ENCODE measurements at places on chromosomes 13 and 19.
A peak's percentile ranks its signal among the peaks of the same experiment; 100 is the strongest.

DNA sequence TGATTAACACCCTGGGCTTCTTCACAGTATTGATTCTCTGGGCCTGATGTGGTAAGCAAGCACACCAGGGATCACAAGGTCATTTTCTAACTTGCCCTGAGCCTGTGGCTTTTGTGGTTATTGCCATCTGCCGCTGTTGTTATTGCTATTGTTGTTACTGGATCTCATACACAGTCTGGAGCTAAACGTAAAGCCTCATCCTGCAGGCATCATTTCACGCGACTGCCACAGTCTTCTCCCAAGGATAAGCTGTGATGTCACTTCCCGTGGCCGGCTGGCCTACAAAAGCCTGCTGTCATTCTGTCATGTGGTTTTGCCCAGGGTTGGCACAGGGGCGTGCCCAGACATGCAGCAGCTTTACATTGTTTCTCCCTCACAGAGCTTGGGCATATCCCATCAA lies 154.0 kb upstream of the GPR12 start:
- no peak for DNase-seq

- no peak for DNase-seq
These were observed 204.7 kb upstream of the DACH1 start for GRCh38 chr13:72071713-72072112.

DNA sequence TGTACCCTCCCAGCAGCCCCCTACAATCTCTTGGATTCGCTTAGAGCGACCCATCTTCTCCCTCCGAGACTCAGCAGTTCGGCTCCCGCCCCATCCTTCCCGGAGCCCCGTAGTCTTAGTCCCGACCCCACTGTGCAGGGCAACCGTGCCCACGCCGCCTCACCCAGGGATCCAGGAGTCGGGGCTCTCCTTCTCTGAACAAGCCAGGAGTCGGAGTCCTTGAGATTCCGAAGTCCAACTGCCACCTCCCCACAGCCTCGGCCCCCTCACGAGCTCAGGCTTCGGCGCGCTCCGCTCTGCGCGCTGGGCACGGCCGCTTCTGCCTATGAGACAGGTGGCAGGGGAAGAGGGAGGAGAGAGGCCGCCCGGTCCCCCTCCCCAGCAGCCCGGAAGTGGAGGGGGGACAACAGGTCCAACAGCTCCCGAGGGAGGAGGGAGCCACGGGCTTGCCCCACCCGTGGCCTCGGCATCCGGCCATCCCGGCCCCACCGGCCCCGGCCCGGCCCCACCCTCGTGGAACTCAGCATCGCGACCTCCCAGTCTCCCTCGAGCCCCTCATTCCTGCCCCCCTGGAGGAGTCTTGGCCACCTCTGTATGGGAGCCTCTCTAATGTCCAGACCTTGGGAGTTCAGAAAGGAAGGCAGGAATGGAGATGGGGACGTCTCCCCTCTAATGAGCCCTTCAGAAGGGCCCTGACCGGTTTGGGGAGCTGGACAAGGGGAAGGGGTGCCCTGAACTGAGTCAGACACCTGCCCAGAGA lies at the start of gene PHLDB3:
Gene PHLDB3, minus strand, starts transcription at position 321 of the 760 bp plus-strand sequence. CDS start 628 bp downstream, outside the sequence.
- DNase-seq: peak; percentile 44

GRCh38 chr13:49395878-49396380 lies 47.9 kb downstream of the CAB39L start:
- DNase-seq: no peak

- no peak for DNase-seq
These were observed 526.0 kb upstream of the SPRY2 start for GRCh38 chr13:80866921-80867320.

- DNase-seq: no peak
These were observed 43.3 kb downstream of the RAB20 start for GRCh38 chr13:110518226-110518525.

DNA sequence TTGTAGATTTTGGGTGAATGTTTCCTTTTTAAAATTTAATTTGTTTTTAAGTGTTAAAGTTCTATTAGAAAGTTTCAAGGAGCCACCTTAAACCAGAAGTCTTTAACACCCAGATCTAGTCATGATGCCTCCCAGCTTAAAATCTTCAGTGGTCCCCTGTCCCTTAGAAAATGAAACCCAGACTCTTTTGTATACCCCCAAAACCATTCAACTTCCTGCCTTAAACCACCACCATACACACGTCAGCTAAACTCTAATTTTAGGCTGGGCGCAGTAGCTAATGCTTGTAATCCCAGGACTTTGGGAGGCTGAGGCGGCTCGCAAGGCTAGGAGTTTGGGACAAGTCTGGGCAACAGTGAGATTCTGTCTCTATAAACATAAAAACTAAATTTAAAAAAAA lies 37.9 kb downstream of the N4BP2L1 start:
- peak; percentile 20 for DNase-seq

- no peak for DNase-seq
These were observed 628.2 kb upstream of the SLITRK5 start for GRCh38 chr13:87042946-87043345.

- DNase-seq: no peak
These were observed 191.7 kb upstream of the SERP2 start for GRCh38 chr13:44181931-44182330.

DNA sequence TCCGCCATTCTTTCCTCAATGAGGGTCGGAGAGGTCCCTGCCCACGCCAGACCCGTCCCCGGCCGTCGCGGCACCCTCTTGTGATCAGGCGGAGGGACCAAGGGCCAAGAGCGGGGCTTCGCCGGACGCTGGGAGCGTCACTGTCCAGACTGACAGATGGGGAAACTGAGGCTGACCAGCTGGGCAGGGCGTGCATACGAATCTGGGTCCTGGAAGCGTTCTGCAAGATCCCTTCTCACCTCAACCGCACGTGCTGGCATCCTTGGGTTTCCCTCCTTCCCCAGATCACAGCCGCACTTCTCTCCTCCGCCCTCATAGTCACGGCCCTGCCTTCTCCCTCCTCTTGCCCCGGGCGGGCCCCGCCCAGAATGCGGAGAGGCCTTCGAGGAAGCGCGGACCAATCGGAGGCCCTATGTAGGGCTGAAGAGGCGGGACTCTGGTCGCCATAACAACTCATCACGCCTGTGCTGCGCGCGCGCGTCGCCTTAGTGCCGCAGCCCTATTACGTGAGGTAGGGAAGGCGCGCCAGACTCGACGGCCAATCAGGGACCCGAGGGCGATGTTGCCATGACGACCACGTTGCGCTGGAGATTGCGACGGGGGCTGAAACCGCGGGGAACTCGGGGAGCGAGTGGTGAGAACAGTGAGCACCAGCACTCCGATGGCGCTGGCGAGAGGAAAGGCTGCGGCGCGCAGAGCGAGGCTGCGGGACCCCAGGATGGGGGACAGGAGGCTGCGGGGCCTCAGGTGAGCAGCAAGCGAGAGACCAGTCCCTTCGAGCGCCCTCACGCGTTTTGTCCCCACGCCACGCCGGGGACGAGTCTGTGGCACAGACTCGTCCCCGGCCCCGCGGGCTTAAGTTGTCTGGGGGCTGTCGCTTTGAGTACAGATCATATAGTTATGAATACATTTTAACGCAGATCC lies 5.7 kb downstream of the RNF225 start:
- peak; percentile 99 for DNase-seq
